Naive thymus-derived CD4-positive, alpha-beta T cell (primary cell): ENCODE measurements at places on chromosomes 11 and 22.

DNA sequence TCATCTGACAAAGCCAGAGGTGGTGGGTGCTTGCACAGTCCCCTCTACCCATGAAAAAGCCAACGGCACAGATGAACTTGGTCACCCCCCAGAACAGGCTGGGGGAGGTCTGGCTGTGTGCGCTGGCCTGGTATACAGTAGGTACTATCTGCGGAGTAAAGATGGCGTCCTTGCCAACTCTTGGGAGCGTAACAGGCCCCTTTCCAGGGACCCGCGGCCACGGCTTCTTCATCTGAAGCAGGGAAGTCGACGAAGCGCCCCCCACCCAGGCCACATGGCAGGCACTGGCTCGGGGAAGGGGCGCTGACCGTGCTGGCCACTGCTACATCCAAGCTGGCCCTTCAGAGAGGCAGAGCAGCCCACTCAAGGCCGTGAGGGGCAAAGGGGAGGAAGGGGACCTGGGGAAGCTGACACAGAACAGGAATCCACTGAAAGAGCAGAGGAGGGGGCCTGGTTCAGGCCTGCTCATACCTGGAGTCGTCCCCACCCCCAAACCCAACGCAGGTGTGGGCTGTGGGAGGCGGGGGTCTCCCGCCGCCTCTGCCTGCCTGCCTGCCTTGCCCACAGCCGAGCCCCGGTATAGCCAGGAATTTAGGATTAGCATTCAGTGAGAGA, 75.7 kb downstream of the CELSR1 start:
- DNase-seq: no peak

GRCh38 chr11:72582206-72583176, 91.7 kb downstream of the PDE2A start:
- no peak for DNase-seq

GRCh38 chr11:58786693-58787092, 55.0 kb upstream of the GLYAT start:
- DNase-seq: no peak

- DNase-seq: no peak
These were observed 17.0 kb upstream of the ST3GAL4 start for GRCh38 chr11:126338346-126339055.

DNA sequence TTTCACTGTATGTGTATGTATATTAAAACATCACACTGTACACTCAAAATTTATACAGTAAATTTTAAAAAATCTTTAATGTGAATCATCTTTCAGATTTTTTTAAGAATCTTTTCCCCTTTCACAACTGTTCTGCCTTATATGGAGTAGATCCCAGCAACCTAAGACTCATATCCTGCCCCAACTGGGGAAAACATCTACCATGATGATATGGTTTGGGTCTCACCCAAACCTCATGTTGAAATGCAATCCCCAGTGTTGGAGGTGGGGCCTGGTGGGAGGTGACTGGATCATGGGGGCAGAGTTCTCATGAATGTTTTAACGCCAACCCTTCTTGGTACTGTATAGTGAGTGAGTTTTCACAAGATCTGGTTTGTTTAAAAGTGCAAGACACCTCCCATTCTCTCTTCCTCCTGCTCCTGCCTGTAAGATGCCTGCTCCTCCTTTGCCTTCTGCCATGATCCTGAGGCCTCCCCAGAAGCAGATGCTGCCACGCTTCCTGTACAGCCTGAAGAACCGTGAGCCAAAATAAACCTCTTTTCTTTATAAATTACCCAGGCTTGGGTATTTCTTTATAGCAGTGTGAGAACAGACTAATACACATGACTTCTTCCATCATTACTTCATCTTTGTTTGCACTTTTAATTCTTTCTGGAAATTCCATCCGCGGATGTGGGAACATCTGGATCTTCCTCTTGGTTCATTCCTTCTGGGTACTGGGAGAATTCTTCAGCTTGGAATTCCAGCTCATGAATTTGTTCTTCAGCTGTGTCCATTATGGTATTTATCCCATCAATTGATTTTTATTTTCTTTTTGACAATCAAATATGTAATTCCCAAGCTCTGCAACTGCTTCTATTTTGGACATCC, 36.9 kb downstream of the LINC01488 start:
- DNase-seq: no peak

- no peak for DNase-seq
These were observed 155.2 kb downstream of the MAML2 start for GRCh38 chr11:96187822-96188221.

- no peak for DNase-seq
These were observed 118.8 kb upstream of the CADM1 start for GRCh38 chr11:115623021-115623451.

DNA sequence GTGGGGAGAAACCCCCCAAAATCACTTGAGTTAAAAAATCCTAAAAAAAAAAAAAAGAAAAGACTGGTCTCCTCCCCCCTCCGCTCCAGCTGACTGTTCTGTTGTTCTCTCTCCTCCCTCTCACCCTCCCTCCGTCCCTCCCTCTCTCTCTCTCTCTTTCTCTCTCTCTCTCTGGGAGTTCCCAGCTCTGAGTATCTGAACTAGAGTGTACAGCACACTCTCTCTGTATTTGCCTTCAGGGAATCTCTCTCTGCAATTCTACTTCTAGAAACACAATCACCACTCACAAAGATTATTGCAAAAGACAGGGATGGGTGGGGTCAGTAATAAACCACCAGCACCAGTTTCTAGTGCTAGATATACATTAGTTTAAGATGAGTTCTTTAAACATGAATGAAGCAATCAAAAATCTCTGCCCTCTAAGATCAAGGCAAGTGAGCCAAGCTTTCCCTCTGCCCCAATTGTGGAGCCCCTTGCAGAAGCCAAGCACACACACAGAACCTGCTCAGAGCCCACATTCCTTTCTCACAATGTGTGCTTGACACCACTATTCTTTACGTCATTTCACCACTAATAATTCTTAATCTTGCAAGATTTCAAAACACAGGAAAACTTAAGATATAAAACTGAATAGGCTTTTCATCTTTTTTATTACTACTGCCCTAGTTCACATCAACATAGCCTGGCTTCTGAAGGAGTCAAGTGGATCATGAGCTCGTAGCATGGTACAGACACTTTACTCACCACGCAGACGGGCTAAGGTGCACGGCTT, 133.5 kb downstream of the RBFOX2 start:
- no peak for DNase-seq

DNA sequence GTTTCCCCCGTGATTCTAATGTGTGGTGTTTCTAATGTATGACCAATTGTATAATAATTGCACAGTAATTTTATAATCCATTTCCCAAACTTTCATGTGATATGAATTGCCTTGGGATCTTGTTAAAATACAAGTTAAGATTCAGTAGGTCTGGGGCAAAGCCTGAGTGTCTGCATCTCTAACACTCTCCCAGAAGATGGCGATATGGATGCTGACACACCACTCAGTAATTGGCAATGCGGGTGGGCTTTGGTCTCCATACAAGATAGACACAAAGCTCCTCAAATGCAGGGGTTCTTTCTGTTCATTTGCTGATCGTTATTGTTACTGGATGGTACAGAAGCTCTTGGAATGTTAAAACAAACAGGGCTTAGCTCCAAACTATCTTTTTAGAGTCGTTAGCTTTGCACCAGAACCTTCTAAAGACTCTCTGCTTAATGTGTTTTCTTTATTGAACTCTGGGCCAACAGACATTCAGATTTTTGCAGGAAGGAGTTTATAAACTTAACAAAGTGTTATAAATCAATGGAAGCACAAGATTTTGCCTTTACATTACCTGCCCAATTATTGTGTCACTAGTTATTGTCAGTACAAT, 45.4 kb upstream of the ANO3 start:
- DNase-seq: no peak

GRCh38 chr11:107769189-107769588, 57.3 kb upstream of the SLN start:
- no peak for DNase-seq

- no peak for DNase-seq
These were observed 62.8 kb downstream of the DDX10 start for GRCh38 chr11:108727665-108728064.

DNA sequence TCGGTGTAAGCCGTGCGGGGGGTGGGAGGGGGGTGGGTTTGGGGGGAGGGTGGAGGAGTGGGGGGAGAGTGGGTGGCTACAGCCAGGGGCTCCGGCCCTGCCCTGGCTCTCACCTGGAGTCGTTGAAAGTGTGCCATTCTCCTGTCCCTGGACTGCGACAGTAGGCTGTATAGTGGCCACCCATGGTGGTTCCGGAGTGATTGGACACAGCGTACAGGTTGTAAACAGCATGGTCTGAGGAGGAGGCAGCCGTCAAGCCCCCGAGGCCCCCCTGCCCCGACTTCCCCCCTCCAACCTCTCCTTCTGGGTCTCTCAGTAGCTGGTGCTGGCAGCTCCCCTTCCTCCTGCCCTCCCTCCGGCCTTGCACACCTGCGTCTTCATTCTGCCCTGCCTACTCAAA, 10.6 kb upstream of the MFRP start:
- no peak for DNase-seq

- DNase-seq: no peak
These were observed 24.9 kb upstream of the SHISAL1 start for GRCh38 chr22:44337678-44338004.

- DNase-seq: no peak
These were observed 124.0 kb downstream of the ME3 start for GRCh38 chr11:86548271-86548917.

DNA sequence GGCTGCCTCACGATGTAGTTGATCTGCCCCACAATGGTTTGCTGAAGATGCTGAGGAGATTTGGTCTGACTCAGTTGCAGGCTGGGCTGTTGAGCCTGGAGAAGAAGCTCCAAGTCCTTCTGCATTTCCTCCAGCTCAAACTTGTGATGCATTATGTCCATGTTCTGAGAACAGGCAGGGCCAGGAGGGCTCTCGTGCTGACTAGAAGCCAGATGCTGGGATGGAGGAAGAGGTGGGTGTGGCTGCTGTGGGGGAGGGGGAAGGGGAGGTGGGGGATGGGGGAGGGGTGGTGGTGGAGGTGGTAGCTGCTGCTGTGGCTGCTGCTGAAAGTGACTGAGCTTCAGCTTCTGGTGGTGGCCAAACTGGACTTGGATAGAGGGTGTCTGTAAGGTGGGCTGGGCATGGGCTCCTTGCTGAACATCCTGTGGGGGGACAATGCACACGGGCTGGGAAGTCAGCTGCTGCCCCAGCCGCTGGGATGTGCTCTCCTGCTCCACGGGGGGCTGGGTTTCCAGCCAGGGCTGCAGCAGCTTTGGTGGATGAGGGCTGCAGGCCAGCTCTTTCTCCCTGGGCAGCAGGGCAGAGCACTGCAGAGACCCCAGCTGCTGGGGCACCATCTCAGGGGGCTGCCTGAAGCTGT, 42.1 kb downstream of the TRIM66 start:
- no peak for DNase-seq

DNA sequence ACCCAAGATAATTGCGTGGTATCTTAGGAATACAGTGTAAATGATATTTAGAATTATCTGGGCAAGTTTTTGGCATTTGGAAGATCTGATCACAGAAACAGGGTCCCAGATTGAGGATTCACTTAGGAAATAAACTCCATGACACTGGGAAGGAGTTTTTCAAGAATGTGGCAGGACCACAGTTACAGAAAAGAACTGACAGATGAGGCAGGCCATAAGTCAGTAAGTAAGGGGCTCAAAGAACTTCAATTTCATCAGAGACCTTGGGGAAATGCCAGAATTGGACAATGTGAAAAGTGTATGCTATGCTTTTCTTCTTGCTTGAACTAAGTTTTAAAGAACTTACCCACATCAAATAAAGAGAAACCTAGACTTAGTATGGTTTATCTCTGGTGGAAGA, 49.3 kb downstream of the RBMXL2 start:
- DNase-seq: no peak

- no peak for DNase-seq
These were observed 172.0 kb upstream of the CADM1 start for GRCh38 chr11:115676206-115676605.

DNA sequence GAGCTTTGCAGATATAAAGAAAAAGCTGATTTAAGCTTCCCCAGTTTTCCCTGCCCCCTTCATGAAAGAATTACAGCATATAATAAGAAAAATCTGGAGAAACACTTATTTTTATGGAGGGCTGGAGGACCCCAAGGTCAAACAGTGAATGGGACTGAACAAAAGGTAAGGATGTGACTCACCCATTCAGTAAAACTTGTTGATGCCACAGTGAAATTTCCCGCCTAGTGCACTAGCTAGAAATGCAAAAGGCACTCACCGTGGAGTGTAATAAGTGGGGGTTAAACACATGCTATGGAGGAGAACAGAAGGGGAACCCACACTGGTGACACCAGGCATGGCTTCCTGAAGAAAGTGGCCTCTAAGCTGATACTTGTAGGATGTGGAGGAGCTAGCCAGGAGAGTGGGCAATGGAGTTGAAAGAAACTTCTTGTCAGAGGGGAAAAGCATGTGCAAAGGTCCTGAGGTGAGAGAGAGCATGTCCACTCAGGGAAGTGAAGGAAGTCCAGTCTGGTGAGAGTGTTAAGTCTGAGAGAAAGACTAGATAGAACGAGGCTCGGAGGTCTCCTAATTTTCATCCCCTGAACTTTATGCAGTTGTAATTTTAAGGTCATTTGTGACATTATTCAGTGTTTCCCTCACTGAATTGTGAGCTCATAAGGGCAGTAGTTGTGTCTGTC, 77.1 kb downstream of the MIAT start:
- no peak for DNase-seq

DNA sequence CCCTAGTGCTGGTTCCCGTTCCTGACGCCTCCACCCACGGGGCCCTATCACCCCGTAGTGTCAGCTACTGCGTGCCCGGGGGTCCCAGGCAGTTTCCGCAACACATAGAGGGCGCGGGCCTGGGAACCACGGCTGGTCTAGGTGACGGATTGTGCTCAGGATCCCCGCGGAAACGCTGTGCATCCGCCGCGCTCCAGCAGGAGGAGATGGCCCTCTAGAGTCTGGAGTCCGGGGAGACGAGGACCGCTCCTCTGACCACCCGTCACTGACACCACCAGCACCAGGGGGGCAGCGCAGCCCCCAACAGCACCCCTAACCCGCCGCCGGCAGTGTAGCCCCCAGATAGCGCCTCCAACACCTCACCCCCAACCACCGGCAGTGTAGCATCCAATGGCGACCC, 4.4 kb upstream of the RFPL3 start:
- no peak for DNase-seq

DNA sequence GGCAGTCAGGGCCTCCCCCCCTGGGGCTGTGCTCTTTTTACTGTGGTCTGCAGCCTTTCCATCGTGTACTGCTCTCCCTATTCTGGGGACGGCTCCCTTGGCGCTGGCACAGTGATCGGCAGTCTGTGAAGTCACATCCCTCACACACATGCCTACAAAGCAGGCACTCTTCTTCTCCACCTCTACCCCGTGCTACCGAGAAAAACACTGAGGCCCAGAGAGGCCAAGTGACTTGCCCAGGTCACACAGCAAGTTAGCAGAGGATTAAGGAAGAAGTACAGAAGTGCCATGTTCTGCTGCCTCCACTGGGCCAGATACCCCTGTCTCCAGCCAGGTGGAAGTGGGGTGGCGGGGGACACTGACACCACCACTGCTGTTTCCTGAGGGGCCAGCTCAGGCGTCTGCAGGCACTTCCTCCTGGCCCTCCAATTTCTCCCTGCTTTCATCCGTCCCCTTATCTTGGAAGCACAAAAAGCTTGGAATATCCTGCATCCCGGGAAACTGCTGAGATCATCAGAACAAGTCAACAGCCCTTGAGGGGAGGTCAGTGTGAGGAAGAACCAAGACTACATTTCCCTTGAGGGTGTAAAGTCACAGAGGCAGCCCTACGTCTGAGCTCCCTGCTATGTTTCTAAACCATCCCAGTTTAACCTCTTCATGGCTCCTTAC, 30.2 kb upstream of the KLHL35 start:
- DNase-seq: no peak
